ENCODE measurements at places on chromosomes 1 and 21.

GRCh38 chr1:99745061-99745460 lies 21.4 kb downstream of the FRRS1 start:
- no peak for DNase-seq

DNA sequence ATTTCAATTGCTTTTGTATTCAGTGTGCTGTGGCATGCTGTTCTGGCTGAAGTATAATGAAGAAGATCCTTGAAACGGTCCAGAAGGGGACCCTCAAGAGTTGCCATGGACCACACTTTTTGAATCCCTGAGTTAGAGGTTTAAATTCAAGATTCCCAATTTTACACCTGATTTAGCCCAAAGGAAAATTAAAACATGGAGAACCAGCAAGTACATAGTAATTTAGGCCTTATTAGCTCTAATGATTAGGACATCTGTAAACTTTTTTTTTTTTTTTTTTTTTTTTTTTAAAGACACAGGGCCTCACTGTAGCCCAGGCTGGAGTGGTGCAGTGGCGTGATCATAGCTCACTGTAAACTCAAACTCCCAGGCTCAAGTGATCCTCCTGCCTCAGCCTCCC lies 107.3 kb downstream of the ENAH start:
- DNase-seq, result no peak

DNA sequence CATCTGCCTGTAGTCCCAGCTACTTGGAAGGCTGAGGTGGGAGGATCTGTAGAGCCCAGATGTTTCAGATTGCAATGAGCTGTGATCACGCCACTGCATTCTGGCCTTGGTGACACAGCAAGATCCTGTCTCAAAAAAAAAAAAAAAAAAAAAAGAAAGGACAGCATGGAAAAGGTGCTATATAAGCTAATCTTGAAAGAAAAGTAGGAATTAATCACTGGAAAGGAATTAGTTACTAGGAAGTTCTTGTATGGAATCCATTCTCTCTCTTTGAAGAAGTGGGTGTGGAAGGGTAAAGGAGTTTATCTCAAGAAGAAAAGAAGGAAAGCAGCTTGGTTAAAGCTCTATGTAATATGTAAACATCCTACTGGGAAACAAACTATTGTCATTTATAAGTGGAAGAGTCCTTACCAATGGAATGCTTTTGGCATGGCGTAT lies 339.2 kb downstream of the DPYD start:
- no peak for DNase-seq

DNA sequence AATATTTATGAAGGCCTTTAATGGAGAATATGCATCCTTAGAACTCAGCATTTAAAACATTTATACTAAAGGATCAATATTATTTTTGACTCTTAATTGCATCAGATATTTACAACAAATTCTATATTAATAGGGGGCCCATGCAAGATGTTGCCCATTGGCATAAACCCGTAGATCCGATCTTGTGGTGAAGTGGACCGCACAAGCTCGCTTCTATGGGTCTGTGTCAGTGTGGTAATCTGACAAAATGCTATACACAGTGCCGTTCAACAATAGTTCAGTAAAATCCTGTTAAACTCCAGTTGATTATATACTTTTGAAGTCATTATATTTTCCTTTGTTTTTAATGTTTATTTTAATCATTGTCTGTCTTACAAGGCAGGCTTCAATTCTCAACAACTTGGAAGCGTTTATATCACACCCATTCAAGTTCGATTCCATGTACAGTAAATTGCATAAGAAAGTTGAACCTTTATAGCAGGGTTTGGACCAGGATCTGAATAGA lies 809.2 kb downstream of the USP25 start:
- no peak for DNase-seq

GRCh38 chr1:156898161-156898566 lies 4.6 kb downstream of the PEAR1 start:
- DNase-seq, result no peak

- DNase-seq, result no peak
Measured at GRCh38 chr1:25728301-25728935, 71.6 kb upstream of the SELENON start.

- DNase-seq, result no peak
Measured at GRCh38 chr1:43134068-43134467, 38.0 kb downstream of the EBNA1BP2 start.

DNA sequence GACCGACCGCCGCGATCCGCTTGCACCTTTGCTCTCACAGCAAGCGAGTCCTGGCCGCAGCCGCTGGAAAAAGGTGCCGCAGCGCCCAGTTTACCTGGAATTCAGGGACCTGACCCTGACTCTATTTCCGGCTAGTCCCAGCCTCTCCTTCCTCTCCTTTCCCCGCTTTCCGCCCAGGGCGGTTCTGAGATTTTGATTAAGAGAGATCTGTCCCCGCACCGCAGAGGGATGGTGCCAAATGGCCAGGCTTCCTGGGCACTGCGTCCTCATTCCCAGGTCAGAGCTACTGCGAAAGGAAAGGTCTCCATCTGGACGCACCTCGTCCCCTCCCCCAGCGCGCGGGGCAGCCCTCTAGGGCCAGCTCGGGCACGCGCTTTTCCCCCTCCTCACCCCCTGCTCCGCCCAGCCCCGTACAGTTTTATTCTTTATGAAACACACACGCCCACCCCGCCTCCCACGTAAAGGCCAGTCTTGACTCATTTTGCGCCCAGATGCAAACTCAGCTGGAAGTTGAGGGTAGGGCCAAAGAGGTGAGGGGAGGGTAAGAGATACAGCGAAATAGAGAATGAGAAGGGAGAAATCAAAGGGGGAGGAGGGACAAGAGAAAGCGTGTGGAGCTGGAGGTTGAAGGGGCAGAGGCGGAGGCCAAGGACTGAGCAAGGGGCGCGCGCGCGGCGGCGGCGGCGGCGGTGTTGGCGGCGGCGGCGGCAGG lies 411.8 kb upstream of the ESRRG start:
- no peak for DNase-seq

DNA sequence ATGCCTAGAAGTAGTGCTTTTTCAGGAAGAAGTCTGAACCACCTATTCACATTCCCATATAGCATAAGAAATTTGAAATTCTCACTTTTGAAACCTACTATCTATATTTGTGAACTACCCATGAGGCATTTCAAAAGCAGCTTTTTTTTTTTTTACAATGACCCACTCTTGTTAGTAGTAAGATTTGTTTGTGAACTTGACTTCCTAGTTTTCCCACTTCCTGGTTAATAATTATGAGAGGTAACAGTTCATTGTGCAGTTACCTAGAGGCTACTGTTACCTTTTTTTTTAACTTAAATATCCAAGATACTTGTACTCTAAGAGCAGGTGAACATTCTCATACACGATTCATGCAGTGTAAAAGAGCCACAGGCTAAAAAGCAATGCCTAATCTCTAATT lies 371.7 kb upstream of the ADGRL2 start:
- DNase-seq, result no peak

GRCh38 chr1:58282623-58283387 lies 263.7 kb downstream of the OMA1 start:
- DNase-seq, result no peak

- no peak for DNase-seq
Measured at GRCh38 chr1:1455366-1455884, 5.9 kb downstream of the ATAD3C start.

DNA sequence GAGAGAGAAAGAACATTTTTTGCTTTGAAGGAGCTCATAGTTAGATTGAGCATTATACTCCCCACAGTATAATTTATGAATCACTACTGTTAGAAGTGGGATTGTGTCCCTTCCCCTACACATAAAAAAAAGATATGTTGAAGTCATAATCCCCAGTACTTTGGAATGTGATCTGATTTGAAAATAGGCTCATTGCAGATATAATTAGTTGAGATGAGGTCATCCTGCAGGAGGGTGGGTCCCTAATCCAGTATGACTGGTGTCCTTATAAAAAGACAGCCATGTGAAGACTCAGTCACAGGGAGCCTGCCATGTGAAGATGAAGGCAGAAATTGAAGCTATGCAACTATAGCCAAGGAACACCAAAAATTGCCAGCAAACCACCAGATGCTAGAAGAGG lies 76.4 kb downstream of the TGFB2 start:
- DNase-seq, result no peak

GRCh38 chr1:23953020-23953419 lies 6.6 kb upstream of the PNRC2 start:
- no peak for DNase-seq

DNA sequence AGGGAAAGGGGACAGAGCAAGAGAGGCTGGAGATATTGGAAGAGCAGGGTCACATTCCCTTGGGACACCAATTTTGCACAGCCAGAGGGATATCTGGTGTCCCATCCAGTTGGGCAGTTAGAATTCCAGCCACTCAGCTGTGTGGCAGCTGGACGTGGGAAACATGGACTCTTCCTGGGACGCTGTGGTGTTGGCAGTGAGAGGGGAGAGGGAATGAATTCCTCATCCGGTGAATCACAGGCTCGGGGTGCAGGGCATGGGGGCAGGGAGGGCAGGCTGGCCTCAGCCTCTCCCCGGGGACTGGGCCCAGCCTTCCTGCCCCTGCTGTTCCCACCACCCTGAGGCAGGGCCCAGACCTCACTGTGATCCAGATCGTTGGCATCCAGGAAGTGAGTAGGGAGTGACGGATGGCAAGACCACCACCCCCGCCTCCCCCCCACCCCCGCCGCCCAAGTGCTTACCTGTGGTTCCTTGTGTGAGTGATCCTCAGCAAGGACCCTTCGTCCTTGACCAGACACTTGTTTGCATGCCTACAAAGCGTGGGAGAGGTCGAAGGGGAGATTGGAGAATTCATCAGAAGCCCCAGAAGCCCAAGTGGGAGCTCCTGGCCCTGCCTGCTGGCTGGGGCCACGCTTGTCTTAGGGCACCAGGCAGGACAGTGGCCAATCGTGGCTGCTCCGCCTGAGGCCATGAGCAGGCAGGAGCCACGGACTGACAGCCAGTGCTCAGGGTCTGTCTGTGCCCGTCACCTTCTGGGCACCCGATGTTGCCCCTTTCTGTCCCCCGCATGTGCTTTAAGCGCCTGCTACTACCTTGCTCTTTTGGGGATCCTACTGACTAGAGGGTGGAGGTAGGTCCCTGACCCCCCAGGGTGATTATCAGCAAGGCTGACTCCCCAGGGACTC lies 8.7 kb downstream of the WNT3A start:
- DNase-seq, result no peak

DNA sequence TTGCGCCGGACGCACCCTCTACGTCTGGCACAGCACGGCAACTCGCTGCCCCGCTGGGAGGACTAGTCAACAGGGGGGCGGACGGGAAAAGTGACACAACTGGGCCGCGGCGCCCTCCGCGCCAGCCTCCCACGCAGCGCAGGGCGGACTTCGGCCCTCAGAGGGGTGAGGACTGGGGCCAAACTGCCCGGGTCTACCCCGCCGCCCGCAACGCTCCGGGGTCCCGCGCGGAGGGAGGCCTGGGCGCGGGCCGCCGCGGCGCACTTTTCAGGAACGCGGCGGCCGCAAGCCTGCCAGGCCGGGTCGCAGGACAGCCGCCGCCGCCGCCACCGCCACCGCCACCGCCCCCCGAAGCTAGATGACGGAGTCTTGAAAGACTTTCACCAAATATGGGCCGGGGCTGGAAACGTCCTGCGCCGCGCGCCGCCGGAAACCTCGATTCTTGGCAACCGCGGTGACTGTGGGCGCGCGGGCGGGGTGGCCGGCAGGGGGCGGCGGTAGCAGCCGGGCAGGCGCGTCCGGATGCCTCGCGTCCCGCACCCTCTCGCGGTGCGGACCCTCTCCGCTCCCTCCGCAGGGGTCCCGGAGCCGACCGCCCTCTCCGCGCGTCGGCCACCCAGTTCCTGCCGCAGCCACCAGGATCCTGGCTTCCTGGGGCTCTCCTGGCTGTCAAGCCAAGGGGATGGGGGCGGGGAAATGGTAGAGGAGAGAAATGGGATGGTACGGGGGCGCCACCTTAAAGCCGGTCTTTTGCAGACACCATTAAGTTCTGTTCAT lies 3.7 kb upstream of the CCN1 start:
- peak; percentile 5 for DNase-seq

- DNase-seq, result no peak
Measured at GRCh38 chr1:53174971-53175913, 21.4 kb upstream of the CPT2 start.

DNA sequence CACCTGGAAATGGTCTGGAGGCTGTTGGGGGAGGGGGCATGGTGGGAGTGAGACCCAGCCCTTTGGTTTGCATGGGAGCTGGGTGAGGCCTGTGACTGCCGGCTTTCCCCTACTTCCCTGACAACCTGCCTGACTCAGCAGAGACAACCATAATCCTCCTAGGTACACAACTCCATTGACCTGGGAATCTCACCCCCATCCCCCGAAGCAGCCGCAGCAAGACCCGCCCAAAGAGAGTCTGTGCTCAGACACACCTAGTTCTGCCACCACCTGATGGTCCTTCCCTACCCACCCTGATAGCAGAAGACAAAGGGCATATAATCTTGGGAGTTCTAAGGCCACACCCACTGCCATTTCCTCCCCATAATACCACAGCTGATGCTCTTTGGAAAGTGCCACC lies 168.6 kb downstream of the GIPC2 start:
- DNase-seq, result no peak

DNA sequence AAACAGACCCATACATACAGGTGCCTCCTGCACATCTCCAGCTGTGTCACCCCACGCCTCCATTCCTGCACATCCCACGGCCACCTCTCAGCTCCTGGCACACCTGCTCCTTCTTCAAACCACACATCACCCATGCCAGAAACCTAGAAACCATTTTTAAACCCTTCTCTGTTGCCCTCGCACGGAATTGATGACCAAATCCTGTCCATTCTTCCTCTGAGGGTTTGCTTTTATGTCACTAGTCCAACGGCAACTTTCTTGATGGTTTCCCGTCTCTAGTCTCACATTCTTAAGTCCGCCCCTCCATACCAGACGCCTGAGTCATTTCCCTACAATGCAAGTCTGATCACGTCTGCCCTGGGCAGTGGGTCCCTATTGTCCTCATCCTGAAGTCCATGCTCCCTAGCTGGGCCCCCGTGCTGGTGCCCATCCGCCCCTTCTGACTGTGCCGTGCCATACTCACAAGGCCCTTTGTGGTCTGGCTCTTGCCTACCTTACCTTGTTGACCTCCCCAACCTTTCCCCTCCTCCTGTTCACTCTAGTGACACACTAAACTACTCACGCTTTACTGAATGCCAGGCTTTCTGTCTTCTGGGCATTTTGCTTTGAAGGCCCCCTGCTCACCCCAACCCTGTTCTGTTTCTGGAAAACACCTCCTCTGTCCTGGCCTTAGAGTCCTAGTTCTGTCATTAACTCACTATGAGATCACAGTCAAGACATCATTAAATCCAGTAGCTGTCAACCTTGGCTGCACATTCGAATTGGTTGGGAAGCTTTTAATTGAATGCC lies 17.6 kb downstream of the SLC2A1 start:
- DNase-seq, result no peak

DNA sequence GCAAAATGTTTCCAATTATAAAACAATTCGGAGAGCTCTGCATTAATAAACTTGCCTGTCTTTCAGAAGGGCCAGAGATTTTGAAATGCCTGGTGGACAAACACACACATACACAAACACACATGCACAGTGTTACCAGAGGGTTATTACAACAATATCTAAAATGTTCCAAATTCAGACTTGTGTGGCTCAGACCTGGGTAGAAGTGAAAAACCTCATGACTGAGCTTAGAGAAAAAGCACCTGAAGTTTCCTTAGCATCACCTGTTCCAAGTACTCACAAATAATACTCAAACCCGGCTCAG lies 247.9 kb downstream of the FOXD2 start:
- DNase-seq, result no peak
